Daoy (cell line): ENCODE measurements at places on chromosomes 2 and 18.

- no peak for DNase-seq
Measured at GRCh38 chr2:14790041-14790640, 157.6 kb downstream of the LRATD1 start.

DNA sequence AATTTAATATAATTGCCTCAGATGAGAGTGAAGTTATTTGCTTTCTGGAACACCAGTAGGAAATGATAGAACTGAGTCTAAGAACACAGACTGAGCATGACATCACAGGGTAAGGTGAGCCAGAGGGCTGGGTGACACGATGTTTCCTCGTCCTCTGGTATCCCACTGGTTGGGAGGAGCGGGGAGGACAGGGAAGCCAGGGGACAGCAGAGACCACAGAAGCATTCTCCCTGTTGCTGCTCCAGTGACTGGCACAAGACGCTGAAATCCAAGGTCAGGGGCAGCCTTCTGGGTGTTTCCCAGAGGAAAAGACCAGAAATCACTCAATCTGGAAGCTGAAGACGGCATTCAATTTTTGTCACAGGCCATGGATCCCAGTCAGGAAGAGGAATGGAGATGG is 363.4 kb upstream of the SOX11 start:
- DNase-seq, result no peak

- DNase-seq, result no peak
Measured at GRCh38 chr18:78709261-78709809, 270.3 kb upstream of the SALL3 start.

GRCh38 chr2:22998359-22998758 is 386.6 kb upstream of the KLHL29 start:
- no peak for DNase-seq

DNA sequence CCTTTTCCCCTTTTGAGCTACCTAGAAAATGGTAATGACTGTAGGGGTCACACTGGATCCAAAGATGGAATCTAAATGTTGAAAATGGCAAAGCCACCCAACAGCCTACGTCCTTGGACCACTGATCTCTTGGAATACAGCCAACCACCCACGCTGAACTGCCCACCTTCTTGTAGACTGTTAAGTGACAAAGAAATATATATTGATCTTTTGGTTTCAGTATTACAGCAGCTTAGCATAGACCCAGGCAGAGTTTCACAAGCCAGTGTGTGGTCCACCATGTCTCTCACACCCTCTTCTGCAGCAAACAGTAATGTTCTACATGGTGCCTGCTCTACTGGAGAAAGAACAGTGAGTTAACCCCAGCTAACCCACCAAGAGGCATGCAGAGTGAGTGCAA is 20.2 kb downstream of the CACNB4 start:
- no peak for DNase-seq

- no peak for DNase-seq
Measured at GRCh38 chr2:230181195-230181594, 38.6 kb downstream of the SP110 start.

GRCh38 chr2:15939556-15939853 is 845 bp upstream of the MYCN start:
- DNase-seq, result peak; percentile 78

GRCh38 chr2:101658387-101658786 is 39.1 kb upstream of the MAP4K4 start:
- no peak for DNase-seq

DNA sequence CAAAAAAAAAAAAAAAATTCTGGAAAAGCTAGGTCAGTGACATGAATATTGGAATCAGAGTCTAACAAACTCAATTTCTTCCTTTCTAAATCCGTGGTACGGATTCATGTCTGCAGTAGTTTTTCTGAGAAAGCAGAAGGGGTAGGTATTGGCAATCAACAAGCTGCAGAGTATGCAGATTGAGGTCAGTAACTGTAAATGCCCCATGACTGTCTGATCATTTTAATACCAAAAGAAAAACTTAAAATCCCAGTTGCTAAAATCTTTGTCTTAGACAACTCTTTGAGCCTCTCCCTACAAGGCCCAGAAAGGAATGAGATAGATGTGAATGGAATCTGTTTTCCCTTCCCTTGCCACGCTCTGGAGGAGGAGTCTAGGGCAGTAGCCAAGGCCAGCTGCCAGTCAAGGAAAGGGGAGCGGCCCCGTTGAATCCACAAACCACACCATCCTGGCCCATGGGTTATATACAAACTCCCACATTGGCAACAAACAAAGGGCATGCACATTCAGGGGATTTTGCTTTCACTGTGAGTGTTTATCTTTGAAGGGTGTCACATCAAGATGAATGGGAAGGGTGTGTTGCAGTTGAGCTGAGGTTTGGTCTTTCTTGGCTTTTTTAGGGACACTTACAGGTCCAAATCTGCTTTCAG is 6.1 kb upstream of the CASP8 start:
- DNase-seq, result peak; percentile 41

DNA sequence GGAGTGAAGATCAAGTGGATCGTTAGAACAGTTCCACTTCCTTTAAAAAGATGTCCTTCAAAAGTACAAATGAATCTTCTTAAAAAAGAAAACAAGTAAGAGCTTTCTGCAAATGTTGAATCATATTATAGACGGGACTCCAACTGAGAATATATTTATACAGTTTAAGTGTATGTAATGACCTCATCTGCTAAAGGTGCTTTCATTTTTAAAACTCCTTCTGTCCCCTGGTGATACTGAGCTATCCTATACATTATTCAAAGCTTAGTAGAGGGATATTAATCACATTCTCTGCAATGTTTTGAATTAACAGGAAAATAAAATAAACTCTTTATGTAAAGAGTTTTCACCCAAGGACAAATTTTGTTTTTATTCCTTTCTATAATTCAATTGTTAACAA is 420.7 kb upstream of the SLC8A1 start:
- no peak for DNase-seq
